ENCODE measurements at places on chromosomes 4 and X. TPM values are rescaled to one million over a fixed set of nuclear protein-coding genes. Genes with fewer than 3 reads are reported as not detected.

The SOX3 gene
- not detected for total RNA-seq

The CXCL1 gene
- total RNA-seq: not detected

The PTPN13 gene
- total RNA-seq: 0.66 TPM

The SLC6A14 gene
- total RNA-seq: not detected

The IL13RA2 gene
- not detected for total RNA-seq

The HERC5 gene
- total RNA-seq: 21.2 TPM

The GJB1 gene
- total RNA-seq: not detected

The SLITRK4 gene
- not detected for total RNA-seq

The SLC9A7 gene
- 36.9 TPM for total RNA-seq

The CDKL2 gene
- total RNA-seq: 0.16 TPM

The BST1 gene
- total RNA-seq: 0.93 TPM

The MEPE gene
- total RNA-seq: not detected

The PWWP3B gene
- total RNA-seq: not detected

The TENM3 gene
- total RNA-seq: not detected

The STATH gene
- total RNA-seq: not detected

The UGT2B28 gene
- total RNA-seq: not detected

The SLC9B1 gene
- 0.52 TPM for total RNA-seq

The MAGEB1 gene
- total RNA-seq: not detected

The MAGEA10 gene
- total RNA-seq: not detected

The BTK gene
- not detected for total RNA-seq

The IBSP gene
- total RNA-seq: not detected

The LEF1 gene
- 133 TPM for total RNA-seq

The SLC2A9 gene
- total RNA-seq: 4.5 TPM

The AMOT gene
- total RNA-seq: 1.9 TPM

Data from activated T-helper 1 cell treated with anti-CD3 and anti-CD28 coated beads, Interleukin-12 subunit alpha, Interleukin-12 subunit beta, Interleukin-2, Interleukin-4 antibody, amounts not matched to agents 30 ng/mL and 10 ng/mL and 1 ng/mL, durations not matched to agents 14 hours and 24 hours and 36 hours (primary cell).